ENCODE measurements at places on chromosomes 5 and 9. TPM values are rescaled to one million over a fixed set of nuclear protein-coding genes. Genes with fewer than 3 reads are reported as not detected.

WASHC1 gene
- 8.2 TPM for total RNA-seq

SPATA31D4 gene
- total RNA-seq: not detected

PRPF4 gene
- total RNA-seq: 24.5 TPM

HCN1 gene
- total RNA-seq: not detected

KCNN2 gene
- 15.0 TPM for total RNA-seq

DNA sequence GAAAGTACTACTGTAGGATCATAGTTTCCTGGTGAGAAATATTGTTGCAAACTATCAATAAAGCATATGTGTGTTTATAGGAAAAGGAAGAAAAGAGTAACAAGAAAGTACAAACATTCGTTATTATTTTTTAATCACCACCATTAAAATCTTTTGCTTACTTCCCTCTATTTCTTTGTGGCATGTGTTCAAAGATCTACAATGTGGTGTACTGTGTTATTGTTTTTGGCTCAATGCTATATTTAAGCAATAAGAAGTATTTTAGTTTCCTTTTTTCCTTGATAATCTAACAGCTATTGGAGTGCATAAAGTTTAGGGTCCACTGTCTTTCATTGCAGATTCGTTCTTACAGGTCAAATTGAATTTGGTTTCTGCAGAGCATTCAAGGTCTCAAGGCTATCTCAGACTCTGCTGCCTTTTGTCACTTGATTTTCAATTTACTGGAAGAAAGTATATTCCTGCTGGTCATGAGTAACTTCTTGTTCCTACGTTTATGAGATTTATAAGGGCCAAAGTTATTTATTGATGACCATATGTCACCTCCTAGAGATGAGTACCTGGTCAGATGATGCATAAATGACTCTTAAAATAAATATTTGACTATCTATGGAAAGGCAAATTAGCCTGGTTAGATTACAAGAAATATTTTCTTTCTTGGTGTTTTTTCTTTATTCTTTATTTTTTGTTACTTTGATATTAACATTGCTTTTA, 323.0 kb downstream of the TMEM167A start:
- H3K27ac ChIP-seq: no peak overlapping the region
- DNase-seq: no peak
- H3K4me1 ChIP-seq: no peaks in the 10 kb centered on the region
- no peak overlapping the region for H3K4me3 ChIP-seq
- H3K36me3 ChIP-seq: no peaks in the 10 kb centered on the region
- H3K27me3 ChIP-seq: no peaks in the 10 kb centered on the region

- DNase-seq: peak; percentile 81
- peak overlapping the region; percentile 93 for H3K27ac ChIP-seq
- H3K4me3 ChIP-seq: peak overlapping the region; percentile 58
- peaks cover 36% of the 10 kb centered on the region for H3K4me1 ChIP-seq
These were observed 56.2 kb upstream of the LPAR1 start for GRCh38 chr9:111094433-111094924.

GRCh38 chr9:2808105-2808504, 35.8 kb downstream of the PUM3 start:
- H3K27me3 ChIP-seq: no peaks in the 10 kb centered on the region
- no peak overlapping the region for H3K4me3 ChIP-seq
- DNase-seq: no peak

GRCh38 chr9:136994180-136994887, 2.0 kb downstream of the CLIC3 start:
- H3K27me3 ChIP-seq: peaks cover 8% of the 10 kb centered on the region
- peaks cover 22% of the 10 kb centered on the region for H3K4me1 ChIP-seq
- peaks cover 5% of the 10 kb centered on the region for H3K36me3 ChIP-seq
- DNase-seq: no peak

DNA sequence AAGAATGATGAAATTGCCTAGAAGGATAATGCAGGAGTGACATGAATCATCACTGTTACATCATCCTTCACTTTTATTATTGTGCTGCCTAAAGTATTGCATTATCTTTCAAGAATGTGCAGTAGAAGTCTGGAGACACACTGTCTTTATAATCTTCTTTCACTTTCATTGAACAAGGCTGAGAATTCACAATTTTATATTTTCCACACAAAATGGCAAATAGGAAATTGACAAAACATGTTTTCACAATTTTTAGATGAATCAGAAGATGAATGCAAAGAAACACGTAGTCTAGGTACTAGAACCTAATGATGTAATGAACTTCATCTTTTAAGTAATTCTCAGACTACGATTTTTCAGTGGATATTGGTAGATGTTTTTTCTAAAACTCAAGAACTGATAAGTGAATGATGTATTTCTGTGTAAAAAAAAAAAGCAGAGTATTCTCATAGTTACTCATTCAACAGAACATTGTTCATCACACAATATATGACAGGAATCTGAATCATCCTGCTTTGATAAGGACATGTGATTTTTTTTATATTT, 131.5 kb upstream of the GRHPR start:
- peak overlapping the region; percentile 86 for H3K4me3 ChIP-seq
- H3K27me3 ChIP-seq: peaks cover 2% of the 10 kb centered on the region
- H3K36me3 ChIP-seq: peaks cover 5% of the 10 kb centered on the region
- peak overlapping the region; percentile 91 for H3K27ac ChIP-seq
- peak; percentile 71 for DNase-seq

DNA sequence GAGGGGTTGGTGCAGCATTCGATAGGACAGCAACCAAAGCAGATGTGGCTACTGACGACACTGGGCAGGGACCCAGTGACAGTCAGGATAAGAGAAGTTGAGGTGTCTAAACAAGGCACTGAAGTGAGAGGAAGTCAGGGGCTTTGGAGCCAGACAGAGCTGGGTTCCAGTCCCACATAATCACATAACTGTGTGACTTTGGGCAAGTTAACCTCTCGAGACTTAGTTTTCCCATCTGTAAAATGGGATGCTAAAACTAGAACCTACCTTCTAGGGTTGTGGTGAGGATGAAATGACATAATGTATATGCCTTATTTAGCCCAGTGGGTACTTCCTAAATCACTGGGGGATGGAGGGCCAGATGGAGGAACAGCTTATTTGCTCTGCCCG, 3.1 kb downstream of the ANGPTL2 start:
- H3K4me3 ChIP-seq: no peak overlapping the region
- no peaks in the 10 kb centered on the region for H3K27me3 ChIP-seq
- no peak for DNase-seq

DNA sequence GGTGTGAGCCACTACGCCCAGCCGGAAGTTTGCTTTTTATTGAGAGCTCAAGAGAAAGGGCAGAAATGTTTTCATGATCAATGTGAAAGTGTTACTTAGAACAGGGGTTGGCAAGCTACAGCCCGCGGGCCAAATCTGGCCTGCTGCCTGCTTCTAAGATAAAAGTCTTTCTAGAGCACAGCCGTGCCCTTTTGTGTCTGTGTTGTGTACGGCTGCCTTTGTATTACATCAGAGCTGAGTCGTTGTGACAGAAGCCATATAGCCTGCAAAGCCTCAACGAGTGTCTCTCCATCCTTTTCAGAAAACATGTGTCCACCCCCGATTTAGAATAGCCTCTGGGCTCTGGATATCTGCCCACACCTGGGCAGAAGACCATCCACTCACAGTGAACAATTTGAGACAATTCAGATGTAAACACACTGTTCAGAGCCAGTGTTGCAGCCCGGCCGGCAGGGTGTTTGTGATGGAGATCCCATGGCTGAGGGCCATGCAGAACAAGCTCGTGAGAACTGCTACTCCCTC, 28.8 kb downstream of the AK8 start:
- no peaks in the 10 kb centered on the region for H3K36me3 ChIP-seq
- peaks cover 27% of the 10 kb centered on the region for H3K27me3 ChIP-seq
- H3K27ac ChIP-seq: no peak overlapping the region
- DNase-seq: no peak

GRCh38 chr5:1257363-1257762, 32.2 kb downstream of the SLC6A18 start:
- H3K27me3 ChIP-seq: peaks cover 15% of the 10 kb centered on the region
- H3K36me3 ChIP-seq: peaks cover 5% of the 10 kb centered on the region
- no peak for DNase-seq

DNA sequence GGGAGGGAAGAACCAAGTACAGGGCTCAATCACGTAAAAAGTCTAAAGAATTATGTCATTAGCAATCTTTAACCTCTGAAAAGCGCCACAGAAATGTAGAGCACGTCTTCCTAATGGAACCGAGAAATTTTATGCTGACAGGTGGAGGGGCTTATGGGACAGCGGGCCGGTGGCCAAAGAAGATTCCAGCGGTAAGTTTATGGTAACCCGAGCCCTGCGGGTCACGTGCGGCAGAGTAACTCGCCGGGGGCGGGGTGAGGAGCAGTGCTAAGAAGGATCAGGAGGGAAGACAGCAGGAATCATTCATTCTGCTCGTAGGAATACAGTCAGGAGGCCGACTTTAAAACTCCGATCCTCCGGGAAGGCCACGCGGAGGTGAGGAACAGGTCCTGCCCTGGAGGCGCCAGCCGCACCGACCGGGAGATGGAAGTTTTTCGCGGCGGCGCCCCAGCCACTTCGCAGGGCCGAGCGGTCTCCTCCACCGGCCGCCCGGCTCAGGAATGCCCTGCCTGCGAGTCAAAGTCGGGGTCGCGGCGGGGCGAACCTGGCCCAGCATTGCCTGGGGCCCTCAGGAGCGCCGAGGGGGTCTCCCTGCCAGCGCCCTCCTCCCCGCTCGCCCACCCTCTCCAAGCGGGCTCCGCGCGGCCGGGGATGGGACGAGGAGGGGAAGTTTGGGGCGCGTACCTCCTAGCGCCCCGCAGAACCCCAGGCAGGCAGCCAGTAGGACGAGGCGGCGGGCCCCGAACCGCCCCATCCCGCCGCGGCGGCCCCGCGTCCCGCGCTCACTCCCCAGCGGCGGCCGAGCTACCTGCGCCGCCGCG, 101.8 kb downstream of the ESM1 start:
- DNase-seq: peak; percentile 18
- peak overlapping the region; percentile 87 for H3K4me3 ChIP-seq
- peak overlapping the region; percentile 42 for H3K27ac ChIP-seq
- no peaks in the 10 kb centered on the region for H3K36me3 ChIP-seq
- H3K27me3 ChIP-seq: peaks cover 16% of the 10 kb centered on the region

DNA sequence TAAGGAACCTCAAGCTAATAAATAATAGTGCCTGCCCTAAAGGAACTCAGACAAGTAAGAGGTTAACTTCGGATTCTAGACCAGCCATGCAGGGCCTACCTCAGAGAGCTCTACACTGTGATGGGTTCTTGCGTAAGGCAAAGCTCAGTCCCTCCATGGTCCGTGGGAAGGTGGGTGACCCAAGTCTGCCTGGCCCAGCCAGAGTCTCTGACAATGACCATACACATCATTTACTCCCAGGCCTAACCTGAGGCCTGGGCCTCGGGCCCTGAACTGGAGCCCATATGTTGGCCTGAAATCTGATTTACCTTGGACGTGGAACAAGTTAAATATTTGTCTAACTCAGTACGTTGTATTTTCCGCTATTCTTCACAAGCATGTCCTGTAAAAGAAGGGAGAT, 55.1 kb downstream of the TMEM174 start:
- H3K36me3 ChIP-seq: no peaks in the 10 kb centered on the region
- no peak overlapping the region for H3K4me3 ChIP-seq
- DNase-seq: no peak
- H3K4me1 ChIP-seq: peaks cover 27% of the 10 kb centered on the region

- peaks cover 29% of the 10 kb centered on the region for H3K4me1 ChIP-seq
- DNase-seq: no peak
- H3K27ac ChIP-seq: peak overlapping the region; percentile 36
These were observed 37.0 kb downstream of the SLC38A9 start for GRCh38 chr5:55675119-55675518.

DNA sequence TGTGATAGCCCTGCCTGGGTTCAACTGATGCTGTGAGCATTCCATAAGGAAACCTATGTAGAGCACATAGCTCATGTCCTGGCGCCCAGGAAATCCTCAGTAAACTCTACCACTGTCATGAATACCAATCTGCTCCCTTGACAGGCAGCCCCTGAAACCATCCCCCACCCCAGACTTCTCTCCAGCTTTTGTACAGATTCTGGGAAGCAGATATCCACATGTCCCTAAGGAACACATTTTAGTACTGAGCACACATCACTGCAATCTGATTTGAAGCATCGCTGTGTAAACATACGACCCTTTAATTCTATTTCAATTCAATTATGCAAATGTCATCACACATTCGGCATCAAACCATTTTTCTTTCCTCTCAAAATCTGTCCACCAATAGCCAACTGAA, 89.5 kb upstream of the FSTL4 start:
- H3K27me3 ChIP-seq: peaks cover 22% of the 10 kb centered on the region
- H3K36me3 ChIP-seq: no peaks in the 10 kb centered on the region
- no peak for DNase-seq
- H3K27ac ChIP-seq: no peak overlapping the region
- H3K4me3 ChIP-seq: no peak overlapping the region

- H3K27me3 ChIP-seq: no peaks in the 10 kb centered on the region
- H3K4me3 ChIP-seq: no peak overlapping the region
- no peak for DNase-seq
- no peak overlapping the region for H3K27ac ChIP-seq
- H3K36me3 ChIP-seq: peaks cover 5% of the 10 kb centered on the region
- H3K4me1 ChIP-seq: no peaks in the 10 kb centered on the region
These were observed 280.2 kb upstream of the C9orf72 start for GRCh38 chr9:27853529-27853928.

GRCh38 chr5:145396888-145397287, 438.3 kb downstream of the PRELID2 start:
- no peak overlapping the region for H3K4me3 ChIP-seq
- no peak for DNase-seq
- no peak overlapping the region for H3K27ac ChIP-seq
- no peaks in the 10 kb centered on the region for H3K27me3 ChIP-seq
- H3K4me1 ChIP-seq: no peaks in the 10 kb centered on the region

GRCh38 chr5:97276474-97277120, 93.5 kb upstream of the RIOK2 start:
- H3K27ac ChIP-seq: no peak overlapping the region
- no peak for DNase-seq
- H3K27me3 ChIP-seq: no peaks in the 10 kb centered on the region
- H3K36me3 ChIP-seq: peaks cover 12% of the 10 kb centered on the region
- H3K4me1 ChIP-seq: no peaks in the 10 kb centered on the region

GRCh38 chr5:176486189-176486757, 38.1 kb downstream of the FAF2 start:
- H3K4me3 ChIP-seq: no peak overlapping the region
- H3K4me1 ChIP-seq: peaks cover 22% of the 10 kb centered on the region
- no peak overlapping the region for H3K27ac ChIP-seq
- no peaks in the 10 kb centered on the region for H3K27me3 ChIP-seq
- H3K36me3 ChIP-seq: peaks cover 55% of the 10 kb centered on the region

- H3K4me3 ChIP-seq: no peak overlapping the region
- no peaks in the 10 kb centered on the region for H3K27me3 ChIP-seq
- H3K27ac ChIP-seq: 0 out of 2 replicates have a peak overlapping the region, but pooled peaks have one; percentile 14
- H3K4me1 ChIP-seq: peaks cover 22% of the 10 kb centered on the region
These were observed 13.1 kb upstream of the CFAP157 start for GRCh38 chr9:127693697-127694096.

- peak overlapping the region; percentile 32 for H3K27ac ChIP-seq
- peaks cover 7% of the 10 kb centered on the region for H3K36me3 ChIP-seq
- H3K4me3 ChIP-seq: peak overlapping the region; percentile 7
- H3K27me3 ChIP-seq: no peaks in the 10 kb centered on the region
- H3K4me1 ChIP-seq: peaks cover 50% of the 10 kb centered on the region
- peak; percentile 18 for DNase-seq
These were observed 129.0 kb downstream of the SNX18 start for GRCh38 chr5:54646356-54647101.

GRCh38 chr9:76646249-76646648, 118.0 kb upstream of the PCA3 start:
- peaks cover 19% of the 10 kb centered on the region for H3K4me1 ChIP-seq
- H3K36me3 ChIP-seq: no peaks in the 10 kb centered on the region
- no peak overlapping the region for H3K27ac ChIP-seq
- H3K4me3 ChIP-seq: no peak overlapping the region
- peaks cover 3% of the 10 kb centered on the region for H3K27me3 ChIP-seq
- DNase-seq: no peak

- H3K36me3 ChIP-seq: no peaks in the 10 kb centered on the region
- H3K27me3 ChIP-seq: peaks cover 4% of the 10 kb centered on the region
- H3K4me3 ChIP-seq: no peak overlapping the region
- peaks cover 14% of the 10 kb centered on the region for H3K4me1 ChIP-seq
These were observed 94.4 kb downstream of the ARHGAP26 start for GRCh38 chr5:142864290-142865260.
